ENCODE measurements at places on chromosomes 1 and 21.

- DNase-seq: no peak
Measured at GRCh38 chr1:5780324-5780716, 211.9 kb downstream of the NPHP4 start.

- DNase-seq: no peak
Measured at GRCh38 chr1:16243215-16243610, 6.2 kb upstream of the CPLANE2 start.

GRCh38 chr1:161706482-161707347, at the start of gene FCRLA:
Gene FCRLA (plus strand): TSS chr1:161707229. CDS start chr1:161707265, 36 bp downstream.
- no peak for DNase-seq

GRCh38 chr1:111565079-111565478, 54.5 kb upstream of the RAP1A start:
- DNase-seq: no peak

DNA sequence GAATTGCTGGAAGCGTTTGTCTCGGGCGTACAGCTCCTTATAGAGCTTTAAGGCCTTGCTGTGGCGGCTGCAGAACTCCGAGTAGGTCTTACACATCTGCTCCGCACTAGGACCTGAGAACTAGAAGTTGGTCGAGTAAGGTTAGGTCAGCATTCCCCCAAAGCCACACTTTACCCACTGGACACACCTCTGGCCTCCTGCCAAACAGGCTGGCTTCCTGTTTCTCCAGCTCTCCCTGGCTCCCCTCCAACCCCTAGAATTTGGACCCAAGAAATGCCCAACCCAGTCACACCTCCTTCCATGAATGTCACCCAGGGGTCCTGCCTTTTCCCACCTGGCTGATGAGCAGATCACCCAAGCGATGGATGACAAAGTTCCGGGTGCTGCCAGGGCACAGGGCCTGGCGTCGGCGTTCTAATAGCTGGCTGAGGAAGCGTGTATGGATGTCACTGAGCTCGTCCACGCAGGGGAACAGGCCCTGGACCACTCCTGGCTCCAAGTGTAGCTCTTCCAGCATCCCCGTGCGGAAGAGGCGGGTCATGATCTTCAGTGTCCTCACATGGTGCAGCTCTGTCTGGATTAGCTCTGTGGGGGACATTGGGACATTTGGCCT, 15.6 kb downstream of the ARHGEF2 start:
- DNase-seq: no peak

DNA sequence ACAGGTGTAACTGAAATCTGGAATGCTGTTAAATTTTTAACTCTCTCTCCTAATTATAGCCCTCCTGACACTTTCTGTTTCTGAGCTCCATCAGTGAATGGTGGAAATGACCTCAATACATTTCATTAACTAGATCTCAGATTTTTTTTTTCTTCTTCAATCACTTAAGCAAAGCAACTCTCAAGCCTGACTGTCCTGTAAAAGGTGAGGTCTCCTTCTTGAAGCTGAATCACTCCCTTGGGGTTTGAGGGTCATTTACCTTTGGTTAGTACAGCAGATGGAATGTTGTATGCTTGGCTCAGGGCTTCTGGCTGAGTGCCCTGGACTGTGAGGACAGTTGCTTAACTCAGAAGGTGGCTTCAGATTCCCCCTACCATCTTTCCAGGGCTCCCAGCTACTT, 518.7 kb downstream of the PTPRC start:
- DNase-seq: no peak

- no peak for DNase-seq
Measured at GRCh38 chr1:205356440-205357139, at the start of gene KLHDC8A. Gene KLHDC8A (minus strand): TSS chr1:205356922. CDS start chr1:205343604, 13,318 bp downstream.

DNA sequence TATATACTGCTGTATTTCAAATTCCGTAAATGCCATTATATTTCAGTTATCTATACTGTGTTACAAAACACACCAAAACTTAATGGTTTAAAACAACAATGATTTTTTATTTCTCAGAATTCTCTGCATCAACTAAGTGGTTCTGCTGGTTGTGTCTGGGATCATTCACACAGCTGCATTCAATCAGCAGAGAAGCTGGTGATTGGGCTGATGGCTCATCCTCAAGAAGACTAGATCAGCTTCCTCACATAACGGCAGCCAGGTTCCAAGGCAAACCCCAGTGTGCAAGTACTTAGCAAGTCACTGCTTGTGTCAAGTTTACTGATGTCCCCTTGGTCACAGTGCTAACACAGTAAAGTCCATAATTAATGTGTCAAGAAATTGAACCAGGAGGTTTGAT, 86.3 kb upstream of the VANGL1 start:
- DNase-seq: no peak

DNA sequence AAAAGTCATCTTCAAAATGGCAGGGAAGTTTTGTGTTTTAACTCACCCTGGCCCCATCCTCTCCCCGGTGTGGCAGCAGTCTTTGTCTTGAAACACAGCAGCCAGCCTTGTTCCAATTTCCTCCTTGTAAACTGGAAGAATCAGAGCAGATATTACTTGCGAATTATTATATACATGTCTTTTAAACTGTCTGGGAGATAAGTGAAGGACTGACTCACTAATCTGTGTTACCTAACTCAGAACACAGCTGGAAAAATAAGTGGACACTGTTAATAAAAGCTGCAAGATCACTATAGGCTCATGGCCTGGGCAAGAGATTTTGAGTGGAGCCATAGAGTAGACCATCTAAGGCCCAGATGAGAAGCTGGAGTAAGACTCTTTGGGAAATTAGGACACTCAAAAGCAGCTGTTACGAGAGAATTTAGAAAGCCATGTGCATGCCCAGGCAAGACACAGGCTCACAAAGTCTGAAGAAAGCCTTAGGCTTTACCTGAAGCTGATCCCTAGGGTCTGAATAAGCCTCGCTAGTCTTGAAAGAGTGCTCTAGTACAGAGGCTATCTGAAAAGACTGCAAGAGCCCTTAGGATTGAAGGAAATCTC, 233.0 kb upstream of the RAB4A start:
- DNase-seq: no peak

- DNase-seq: no peak
Measured at GRCh38 chr1:199221371-199222150, 582.7 kb downstream of the PTPRC start.

DNA sequence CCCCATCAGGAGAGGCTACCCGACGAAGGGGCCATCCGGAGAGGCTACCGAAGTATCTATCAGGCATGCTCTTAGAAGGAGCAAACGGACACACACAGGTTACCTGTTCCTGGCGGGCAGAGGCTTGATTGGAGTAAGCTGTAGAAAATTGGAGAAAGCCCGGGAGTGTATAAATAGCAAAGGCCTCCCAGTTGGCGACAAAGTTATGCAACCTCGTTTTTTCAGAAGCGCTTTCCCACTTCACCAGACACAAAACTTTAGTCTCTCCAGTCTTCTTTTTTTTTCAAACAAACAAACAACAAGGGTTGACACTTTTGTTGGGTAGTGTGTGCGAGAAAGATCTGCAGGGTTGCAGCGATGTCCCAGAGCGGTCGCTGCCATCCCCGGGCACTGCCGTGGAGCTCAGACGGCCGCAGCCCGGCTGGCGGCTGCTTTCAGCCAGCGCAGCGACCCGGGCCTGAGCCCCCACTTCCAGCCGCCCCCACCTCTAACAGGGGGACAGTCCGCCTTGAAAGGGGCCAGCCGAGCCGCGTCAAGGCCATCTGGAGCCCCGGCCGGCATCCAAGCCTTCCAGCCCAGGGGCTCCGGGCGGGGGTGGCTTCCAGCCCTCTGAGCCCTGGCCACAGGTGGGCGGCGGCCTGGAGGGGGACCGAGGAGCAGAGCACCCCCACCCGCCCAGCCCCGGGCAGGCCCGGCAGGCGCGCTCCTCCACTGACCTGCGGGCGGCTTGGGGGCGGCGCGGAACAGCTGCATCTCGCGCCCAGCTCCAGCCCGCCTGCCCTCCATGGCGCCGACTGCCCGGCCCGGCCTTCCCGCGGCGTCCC, 616 bp downstream of the MCOLN3 start:
- DNase-seq: no peak

- no peak for DNase-seq
Measured at GRCh38 chr1:209815931-209816341, 10.0 kb upstream of the IRF6 start.

GRCh38 chr1:175576865-175577264, 166.5 kb downstream of the TNR start:
- no peak for DNase-seq

GRCh38 chr21:25326181-25326580, 281.1 kb downstream of the MRPL39 start:
- DNase-seq: no peak

- no peak for DNase-seq
Measured at GRCh38 chr1:155254714-155255242, 505 bp downstream of the ENTREP3 start.

DNA sequence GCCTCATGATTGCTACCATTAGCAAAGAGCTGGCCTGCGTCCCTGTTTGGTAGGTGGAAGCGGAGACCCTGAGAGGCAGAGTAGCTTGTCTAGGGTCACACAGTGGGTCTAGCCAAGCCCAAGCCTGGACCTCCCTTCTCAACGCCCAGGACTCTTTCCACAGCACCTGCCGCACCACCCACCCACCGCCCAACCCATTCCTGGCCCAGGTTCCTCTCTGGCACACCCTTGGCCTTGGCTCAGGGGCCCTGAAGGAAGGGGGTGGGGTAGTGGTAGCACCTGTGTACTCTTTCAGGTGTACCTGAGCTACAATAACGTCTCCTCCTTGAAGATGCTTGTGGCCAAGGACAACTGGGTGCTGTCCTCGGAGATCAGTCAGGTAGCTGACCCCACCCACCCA, 19.3 kb downstream of the FAM151A start:
- no peak for DNase-seq

DNA sequence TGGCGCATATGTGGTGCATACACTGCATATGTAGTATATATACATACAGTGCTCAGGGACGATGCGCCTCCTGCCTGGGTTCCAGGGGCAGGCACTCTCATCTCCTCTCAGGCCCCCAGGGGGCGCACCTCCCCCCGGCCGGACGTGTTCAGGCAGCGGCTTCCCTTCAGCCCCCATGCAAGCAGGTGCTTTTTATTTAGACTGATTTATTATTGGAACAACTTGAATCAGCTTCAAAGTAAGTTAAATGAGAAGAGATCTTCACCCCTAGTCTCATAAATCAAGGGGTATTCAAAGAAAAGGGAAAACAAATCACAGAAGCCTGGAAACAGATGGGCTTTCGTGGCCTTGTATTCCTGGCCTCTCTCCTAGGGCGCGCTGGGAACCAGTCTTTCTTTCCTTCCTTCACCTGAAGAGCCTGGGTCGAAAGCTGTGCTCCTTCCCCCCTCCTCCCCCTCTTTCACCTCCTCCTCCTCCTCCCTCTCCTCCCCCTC, 64.6 kb downstream of the UBIAD1 start:
- peak; percentile 56 for DNase-seq

GRCh38 chr1:205044741-205045140, 1.7 kb downstream of the CNTN2 start:
- no peak for DNase-seq

DNA sequence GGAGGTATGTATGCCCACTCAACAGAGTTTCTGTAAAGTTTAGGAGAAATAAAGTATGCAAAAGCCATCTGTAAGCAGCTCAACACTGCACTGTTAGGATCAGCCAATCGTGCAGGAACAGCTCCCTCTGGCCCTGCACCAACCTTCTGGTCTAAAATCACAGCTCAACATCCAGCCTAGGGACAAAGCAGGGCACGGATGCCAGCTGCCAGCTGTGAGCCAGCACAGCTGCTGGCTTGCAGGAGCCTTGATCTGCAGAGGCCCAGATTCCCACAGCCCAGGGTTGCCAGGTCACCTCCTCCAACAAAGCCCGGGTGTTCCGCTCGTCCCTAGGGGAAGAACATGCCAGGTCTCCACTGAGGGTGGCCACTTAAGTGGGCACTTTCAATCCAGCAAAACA, 8.6 kb downstream of the ACOT7 start:
- DNase-seq: no peak

DNA sequence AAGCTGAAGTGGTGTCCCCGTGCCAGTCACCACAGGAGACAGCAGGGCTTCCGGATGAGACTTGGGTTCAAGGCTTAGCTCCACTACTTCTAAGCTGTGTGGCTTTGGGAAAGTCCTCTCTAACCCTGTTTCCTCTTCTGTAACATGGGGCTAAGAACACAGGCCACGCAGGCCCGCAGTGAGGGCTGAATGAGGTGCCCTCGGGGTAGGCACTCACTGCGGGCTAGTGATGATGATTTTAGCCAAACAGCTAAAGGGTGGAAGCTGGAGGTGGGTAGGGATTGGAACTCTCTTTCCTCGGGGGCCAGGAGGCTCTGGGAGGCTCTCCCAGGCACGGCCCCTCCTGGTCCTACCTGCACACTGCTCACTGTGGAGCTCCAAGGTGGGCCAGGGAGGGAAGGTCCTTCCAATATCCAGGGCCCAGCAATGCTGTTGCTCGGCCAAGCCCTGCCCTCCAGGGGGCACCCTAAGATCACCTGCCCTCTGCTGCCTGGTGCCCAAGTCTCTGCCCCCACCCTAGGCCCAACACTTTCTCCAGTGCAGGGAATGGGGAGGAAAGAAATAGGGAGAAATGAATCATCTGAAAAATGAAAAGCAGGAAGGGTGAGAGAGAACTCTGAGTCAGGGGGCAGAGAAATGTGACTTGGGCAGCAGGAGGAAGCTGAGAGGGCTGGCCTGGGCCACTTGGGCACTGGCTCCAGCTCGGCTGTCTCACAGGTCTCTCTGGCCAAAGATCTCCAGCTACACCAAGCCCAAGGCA, 19.2 kb upstream of the EVA1B start:
- DNase-seq: no peak

DNA sequence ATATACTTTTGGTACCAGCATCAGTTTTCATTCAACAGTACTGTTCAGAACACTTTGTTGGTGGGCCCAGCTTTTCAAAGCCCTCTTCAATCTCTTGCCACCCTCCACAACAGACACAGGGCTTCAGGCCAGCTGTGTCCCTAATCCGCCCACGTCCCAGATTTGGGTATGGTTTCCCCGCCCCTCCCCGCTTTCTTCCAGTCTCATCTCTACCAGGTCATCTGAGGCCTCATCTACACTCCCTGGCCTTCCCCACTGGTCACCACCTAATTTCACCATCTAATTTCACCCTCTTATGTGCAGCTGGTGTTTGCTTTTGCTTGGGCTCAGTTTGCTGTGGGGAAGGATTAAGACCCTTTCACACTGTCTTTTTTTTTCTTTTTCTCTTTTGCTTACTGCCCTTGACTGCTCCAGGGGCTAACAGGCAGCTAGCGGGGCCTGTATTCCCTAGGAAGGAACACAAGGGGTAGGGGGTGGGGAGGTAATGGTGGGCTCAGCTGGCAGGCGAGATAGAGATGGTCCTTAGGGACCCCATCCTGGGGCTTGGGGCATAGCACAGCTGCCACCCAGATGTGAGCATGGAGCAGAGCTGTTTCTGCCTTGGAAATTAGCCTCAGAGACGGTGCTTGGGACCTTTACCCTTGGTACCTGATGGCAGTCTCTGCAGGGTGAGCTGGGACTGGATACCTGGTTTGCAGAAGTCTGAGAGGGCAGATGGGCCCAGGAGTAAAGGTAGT, 3.8 kb upstream of the EPB41 start:
- no peak for DNase-seq

- no peak for DNase-seq
Measured at GRCh38 chr1:21696931-21697330, 27.8 kb upstream of the RAP1GAP start.

- no peak for DNase-seq
Measured at GRCh38 chr1:180611016-180611930, 20.5 kb upstream of the XPR1 start.

Data from stimulated activated CD4-positive, alpha-beta T cell treated with anti-CD3 and anti-CD28 coated beads, TNF-alpha, amount 100 ng/mL, for 4 hours (primary cell).